Activated naive CD8-positive, alpha-beta T cell treated with anti-CD3 and anti-CD28 coated beads for 36 hours (primary cell): ENCODE measurements at places on chromosomes 4 and X. TPM values are rescaled to one million over a fixed set of nuclear protein-coding genes. Genes with fewer than 3 reads are reported as not detected.

The ZFP42 gene
- total RNA-seq: not detected

DNA sequence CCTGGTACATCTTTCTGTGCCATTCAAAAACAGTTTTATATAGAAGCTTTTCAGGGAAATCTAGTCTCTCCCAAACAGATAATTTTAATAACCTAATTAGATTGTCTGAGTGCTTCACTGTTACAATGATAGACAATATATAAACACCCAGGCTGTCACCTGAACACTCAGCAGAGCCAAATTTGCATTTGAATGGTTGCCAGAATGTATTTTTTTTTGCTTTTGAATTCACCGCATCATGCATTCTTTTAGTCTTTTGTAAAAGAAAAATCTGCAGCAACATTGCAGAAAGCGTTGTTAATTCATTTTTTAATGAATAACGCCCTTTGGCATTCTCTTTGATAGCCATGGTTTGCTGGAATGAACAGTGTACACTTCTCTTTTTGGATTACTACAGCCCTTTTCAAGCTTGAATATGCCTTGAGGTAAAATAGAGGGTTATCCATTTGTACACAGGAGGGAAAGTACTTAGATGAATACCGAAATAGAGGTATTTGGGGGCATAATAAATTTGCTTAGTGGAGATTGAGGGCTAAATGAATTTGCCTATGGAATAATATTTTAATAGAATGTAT, 175.0 kb upstream of the EPHA5 start:
- no peak for DNase-seq

GRCh38 chr4:75058486-75058885, 125.6 kb downstream of the PARM1 start:
- no peak for DNase-seq

DNA sequence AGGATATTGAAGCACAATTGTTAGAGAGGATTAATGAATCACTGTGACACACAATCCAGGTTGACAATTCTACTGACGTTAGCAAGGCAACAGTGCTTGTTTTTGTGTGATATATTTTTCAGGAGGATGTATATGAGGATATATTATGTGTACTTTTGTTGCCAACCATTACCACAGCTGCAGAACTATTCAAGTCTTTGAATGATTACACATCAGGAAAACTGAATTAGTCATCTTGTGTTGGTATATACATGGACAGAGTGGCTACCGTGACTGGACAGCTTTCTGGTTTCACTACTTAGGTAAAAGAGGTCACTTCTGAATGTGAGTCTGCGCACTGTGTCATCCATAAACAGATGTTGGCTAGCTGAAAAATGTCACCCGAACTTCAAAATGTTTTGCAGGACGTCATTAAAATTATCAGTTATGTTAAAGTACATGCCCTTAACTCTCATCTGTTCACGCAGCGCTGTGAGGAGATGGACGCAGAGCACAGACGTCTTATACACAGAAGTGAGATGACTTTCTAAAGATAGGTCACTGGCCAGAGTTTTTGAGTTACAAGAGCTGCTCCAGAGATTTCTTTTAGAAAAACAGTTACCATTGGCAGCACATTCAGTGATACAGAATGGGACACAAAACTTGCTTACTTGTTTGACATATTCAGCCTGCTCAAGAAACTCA, 69.0 kb downstream of the MRPL1 start:
- DNase-seq: no peak

DNA sequence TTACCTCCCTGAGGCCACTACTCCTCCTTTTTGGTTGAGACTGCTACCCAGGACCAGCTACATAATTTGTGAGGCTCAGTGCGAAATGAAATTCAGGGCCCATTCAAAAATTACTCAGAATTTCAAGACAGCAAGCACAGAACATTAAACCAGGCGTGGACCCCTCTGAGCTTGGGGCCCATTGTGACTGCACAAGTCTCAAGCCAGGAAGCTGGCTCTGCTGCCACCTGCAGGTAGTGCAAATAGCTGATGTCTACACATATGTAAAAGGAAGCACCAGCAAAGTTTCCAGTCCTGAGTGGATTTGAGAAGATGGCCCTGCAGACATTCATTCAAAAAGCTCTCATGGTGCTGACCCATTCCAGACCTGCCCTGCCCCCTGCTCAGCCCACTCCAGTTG, 213.4 kb upstream of the LNX1 start:
- peak; percentile 18 for DNase-seq

DNA sequence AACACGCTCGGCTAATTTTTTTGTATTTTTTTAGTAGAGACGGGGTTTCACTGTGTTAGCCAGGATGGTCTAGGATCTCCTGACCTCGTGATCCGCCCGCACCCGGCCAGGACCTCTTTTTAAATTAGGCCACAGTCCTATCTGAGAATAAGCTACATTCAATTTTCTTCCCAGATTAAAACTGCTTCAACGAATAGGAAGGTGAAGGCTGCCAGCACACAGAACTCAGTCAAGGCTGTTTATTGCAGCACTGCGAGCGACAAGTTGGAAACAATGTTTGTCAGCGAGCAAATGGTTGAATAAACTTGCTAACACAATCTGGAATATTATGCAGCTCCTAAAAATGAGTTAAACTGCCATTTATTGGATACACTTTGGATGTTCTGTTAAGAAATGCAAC, 1.9 kb downstream of the GRPEL1 start:
- no peak for DNase-seq

- no peak for DNase-seq
Observed at GRCh38 chr4:47882228-47882627, 32.2 kb downstream of the NFXL1 start.

The PCDH11X gene
- not detected for total RNA-seq

The NAA11 gene
- total RNA-seq: not detected

GRCh38 chrX:23304881-23305280, 29.8 kb upstream of the PTCHD1 start:
- DNase-seq: no peak
